T-helper 2 cell treated with Interferon-gamma antibody and Interleukin-4, amounts not matched to agents 5 μg/mL and 100 μg/mL, for 36 hours (primary cell): ENCODE measurements at places on chromosomes 6 and 20.
A peak's percentile ranks its signal among the peaks of the same experiment; 100 is the strongest.

DNA sequence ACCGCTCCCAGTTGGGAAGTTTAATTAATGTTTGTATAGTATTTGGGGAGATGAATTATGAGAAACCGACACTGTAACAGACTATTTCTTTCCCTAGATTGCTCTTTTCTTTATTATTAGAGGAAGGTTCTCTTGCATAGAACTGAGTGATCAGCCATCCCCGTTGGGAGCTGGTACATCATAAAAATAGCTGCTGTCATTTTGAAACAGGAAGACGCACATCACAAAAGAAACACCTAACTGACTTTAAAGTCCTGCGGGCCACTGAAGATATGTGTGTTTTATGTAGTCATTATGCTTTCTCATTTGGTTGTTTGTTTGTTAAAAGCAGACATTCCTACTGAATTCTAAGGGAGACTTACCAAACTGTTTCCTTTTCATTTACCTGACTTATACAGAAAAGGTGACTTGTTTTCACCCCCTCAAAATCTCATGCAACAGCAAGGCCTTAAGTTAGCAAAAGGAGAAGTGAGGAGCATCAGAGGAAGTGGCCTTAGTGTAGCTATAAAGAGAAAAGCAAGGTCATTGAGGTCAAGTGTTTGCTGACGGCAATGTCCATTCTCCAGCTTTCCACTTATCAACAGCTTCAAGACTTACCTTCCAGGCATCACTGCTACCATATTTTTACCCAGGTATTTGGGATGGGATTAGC lies 91.0 kb downstream of the PKHD1 start:
- no peak overlapping the region for H3K4me3 ChIP-seq
- no peak for DNase-seq
- H3K27ac ChIP-seq = no peak overlapping the region
- no peaks in the 10 kb centered on the region for H3K4me1 ChIP-seq
- no peaks in the 10 kb centered on the region for H3K36me3 ChIP-seq
- no peaks in the 10 kb centered on the region for H3K27me3 ChIP-seq

DNA sequence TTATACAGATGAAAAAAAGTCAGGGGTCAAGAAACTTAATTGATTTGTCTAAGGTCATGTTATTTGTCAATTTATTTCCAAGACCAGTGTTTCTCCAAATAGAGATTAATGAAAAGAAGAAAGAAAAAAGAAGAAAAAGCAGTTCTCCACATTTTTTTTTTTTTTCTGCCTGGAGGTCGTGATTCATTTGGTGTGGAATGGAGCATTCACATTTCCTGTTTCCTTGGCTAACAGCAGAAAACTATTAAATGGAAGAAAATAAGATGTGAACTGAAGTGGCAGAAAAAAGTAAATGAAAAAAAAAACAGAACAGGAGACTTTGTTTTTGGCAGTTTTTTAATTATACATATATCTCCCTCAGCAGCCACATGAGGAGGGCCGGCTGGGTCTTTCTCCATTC lies 470.8 kb upstream of the ZNF337 start:
- no peak for DNase-seq
- no peaks in the 10 kb centered on the region for H3K4me1 ChIP-seq
- H3K4me3 ChIP-seq = no peak overlapping the region
- H3K27me3 ChIP-seq = no peaks in the 10 kb centered on the region

GRCh38 chr6:25016014-25016720 lies 80.4 kb upstream of the RIPOR2 start:
- peaks cover 2% of the 10 kb centered on the region for H3K36me3 ChIP-seq
- no peak overlapping the region for H3K27ac ChIP-seq
- H3K27me3 ChIP-seq = no peaks in the 10 kb centered on the region

DNA sequence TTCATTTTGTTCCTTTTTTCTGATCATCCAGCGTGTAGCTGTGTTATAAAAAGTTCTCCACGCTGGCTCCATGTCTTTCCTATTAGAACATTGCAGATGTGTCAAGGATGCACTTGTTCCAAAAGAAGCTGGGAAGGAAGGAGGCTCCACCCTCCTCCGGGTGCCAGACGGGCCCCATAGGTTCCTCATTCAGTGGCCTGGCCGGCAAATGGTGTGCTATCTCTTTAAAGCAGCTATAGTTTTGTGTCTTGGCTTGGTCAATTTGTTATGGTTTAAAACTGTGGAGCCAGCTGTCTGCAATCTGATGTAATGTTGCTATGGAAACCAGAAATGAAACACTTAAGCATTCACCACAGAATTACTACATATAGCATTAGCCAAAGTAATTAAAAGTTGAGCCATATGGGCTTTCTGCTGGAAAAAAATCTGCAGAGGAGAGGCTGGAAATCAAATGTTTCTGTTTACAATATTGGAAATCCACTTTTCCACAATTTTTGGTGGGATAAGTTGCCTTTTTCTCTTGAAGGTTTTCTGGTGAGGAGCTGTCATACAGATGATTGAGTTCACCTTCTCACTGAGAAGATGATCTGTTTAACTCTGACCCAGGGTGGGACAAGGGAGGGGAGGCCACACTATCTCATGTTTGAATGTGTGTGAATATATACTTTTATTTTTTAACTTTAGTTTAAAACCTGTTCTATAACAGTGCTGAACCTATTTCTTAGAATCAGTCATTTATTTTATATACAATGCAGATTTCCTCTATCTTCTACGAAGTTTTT lies 167.4 kb downstream of the SASH1 start:
- peaks cover 29% of the 10 kb centered on the region for H3K27me3 ChIP-seq
- no peaks in the 10 kb centered on the region for H3K36me3 ChIP-seq
- no peak for DNase-seq
- no peaks in the 10 kb centered on the region for H3K4me1 ChIP-seq
- H3K4me3 ChIP-seq = no peak overlapping the region

DNA sequence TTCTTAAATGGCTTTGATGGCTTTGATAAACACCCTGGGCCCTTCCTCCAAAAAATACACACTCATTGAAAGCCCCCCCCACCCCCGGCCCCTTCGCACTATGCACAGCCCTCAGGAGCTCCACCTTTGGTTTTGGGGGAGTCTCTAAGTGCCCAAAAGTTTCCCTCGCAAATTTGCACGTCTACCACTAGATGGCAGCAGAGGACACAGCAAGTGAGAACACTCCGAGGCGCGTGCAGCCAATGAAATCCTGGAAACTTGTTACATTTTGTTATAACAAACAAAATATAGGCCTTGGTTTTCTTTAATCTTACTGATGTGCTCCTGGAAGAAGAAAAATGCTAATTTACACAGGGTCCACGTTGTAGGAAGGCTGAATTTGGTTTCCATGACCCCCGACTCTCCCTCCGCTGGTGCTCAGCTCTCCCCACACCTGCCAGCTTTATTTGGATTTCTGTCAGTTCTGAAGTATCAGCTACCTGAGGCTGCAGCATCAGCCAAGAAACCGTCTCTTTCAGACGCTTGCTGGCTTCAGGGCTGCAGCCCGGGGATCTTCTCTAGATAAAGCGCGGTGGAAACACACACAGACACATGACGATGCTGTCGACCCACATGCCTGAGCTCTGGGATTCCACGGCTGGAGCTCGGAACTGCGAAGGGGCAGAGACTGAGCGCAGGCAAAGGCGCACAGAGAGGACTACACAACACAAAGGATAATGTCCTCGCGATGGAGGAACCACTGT lies 148.3 kb upstream of the RPS6KA2 start:
- H3K4me3 ChIP-seq = no peak overlapping the region
- peak; percentile 40 for DNase-seq
- no peaks in the 10 kb centered on the region for H3K36me3 ChIP-seq
- H3K4me1 ChIP-seq = peaks cover 8% of the 10 kb centered on the region

GRCh38 chr6:2578767-2579166 lies 172.0 kb downstream of the MYLK4 start:
- H3K27ac ChIP-seq = no peak overlapping the region
- H3K27me3 ChIP-seq = peaks cover 46% of the 10 kb centered on the region
- no peak overlapping the region for H3K4me3 ChIP-seq
- DNase-seq = no peak

DNA sequence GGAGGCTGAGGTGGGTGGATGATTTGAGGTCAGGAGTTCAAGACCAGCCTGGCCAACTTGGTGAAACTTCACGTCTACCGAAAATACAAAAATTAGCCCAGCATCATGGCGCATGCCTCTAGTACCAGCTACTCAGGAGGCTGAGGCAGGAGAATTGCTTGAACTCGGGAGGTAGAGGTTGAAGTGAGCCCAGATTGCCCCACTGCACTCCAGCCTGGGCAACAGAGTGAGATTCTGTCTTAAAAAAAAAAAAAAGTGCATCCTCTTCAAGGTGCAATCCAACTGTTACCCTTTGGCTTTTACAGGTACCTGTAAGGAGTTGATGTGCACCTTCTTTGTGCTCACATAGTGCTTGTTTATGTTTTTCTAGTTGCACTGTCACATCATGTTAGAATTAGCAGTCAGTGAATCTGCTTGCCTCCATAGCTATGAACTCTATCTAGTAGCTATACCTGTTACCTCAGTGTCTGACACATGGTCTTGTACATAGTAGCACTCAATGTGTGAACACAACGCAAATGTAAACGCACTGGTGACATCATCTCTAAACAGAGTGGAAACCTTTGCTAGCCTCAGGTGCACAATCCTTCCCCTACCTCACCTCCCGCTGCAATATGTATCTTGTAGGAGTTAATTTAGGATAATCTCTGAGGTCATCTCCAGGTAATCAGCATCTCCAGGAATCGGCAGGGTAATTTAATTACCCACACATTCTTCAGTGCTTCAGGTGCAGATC lies 9.7 kb downstream of the MSH5 start:
- no peak overlapping the region for H3K4me3 ChIP-seq
- H3K36me3 ChIP-seq = peaks cover 28% of the 10 kb centered on the region
- no peak overlapping the region for H3K27ac ChIP-seq
- H3K4me1 ChIP-seq = peaks cover 3% of the 10 kb centered on the region
- no peaks in the 10 kb centered on the region for H3K27me3 ChIP-seq
- no peak for DNase-seq

- H3K4me1 ChIP-seq = no peaks in the 10 kb centered on the region
- no peaks in the 10 kb centered on the region for H3K36me3 ChIP-seq
- no peaks in the 10 kb centered on the region for H3K27me3 ChIP-seq
- no peak overlapping the region for H3K27ac ChIP-seq
- DNase-seq = no peak
Measured at GRCh38 chr20:51757226-51757625, 11.0 kb downstream of the ATP9A start.

DNA sequence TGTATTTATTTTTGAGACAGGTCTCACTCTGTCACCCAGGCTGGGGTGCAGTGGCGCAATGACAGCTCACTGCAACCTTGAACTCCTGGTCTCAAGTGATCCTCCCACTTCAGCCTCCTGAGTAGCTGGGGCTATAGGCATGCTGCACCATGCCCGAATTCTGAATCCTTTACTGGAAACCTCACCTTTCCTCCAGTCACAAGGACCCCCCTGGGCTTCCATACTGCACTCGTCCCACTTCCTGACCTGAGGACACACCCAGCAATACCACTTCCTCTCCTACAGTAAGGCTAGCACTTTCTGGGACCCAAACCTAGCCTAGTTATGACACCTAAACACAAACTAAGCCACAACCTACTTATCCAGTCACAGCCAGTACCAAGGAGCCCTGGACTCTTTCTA lies 68.2 kb downstream of the FAM217A start:
- H3K36me3 ChIP-seq = peaks cover 36% of the 10 kb centered on the region
- no peaks in the 10 kb centered on the region for H3K27me3 ChIP-seq
- DNase-seq = no peak
- H3K27ac ChIP-seq = peak overlapping the region; percentile 80
- H3K4me3 ChIP-seq = peak overlapping the region; percentile 49
- H3K4me1 ChIP-seq = peaks cover 57% of the 10 kb centered on the region

- H3K36me3 ChIP-seq = no peaks in the 10 kb centered on the region
- H3K27me3 ChIP-seq = peaks cover 3% of the 10 kb centered on the region
- no peaks in the 10 kb centered on the region for H3K4me1 ChIP-seq
Measured at GRCh38 chr6:168147205-168147738, 68.3 kb upstream of the FRMD1 start.

DNA sequence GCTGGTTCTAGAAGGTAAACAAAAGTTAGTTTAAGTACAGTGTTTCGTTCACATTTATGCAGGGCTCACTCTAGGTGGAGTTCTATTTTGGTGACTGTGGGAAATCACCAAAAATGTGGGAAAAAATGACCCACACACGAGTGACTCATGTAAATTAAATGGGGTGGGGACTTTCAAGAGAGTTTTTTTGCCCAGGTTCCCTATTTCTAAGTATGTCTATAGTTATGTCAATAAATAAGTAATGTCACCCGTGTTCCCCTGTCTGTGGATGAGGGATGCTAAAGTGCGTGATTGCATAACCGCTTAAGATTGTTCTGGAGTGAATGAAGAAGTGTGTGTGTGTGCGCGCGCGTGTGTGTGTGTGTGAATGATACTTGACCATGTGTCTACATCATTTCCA lies 69.1 kb downstream of the MYB start:
- no peaks in the 10 kb centered on the region for H3K36me3 ChIP-seq
- H3K4me1 ChIP-seq = peaks cover 11% of the 10 kb centered on the region
- DNase-seq = no peak
- no peaks in the 10 kb centered on the region for H3K27me3 ChIP-seq

DNA sequence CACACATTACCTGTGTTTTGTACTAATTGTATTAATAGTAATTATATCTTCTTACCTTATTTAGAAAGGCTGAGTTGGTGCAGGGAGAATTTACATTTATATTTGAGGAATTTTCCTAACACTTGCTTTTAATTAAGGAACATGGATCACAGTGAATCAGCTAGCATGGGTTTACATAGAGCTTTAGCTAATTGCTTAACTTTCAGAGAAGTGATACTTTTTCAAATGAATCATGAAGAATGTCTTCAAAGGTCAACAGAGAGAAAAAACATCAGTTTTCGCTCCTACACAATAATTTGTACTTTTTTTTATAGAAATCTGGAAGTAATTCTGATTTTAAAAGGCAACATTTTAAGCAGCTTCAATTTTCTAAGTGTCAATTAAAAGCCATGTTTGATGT lies 195.0 kb upstream of the HEY2 start:
- DNase-seq = no peak
- no peaks in the 10 kb centered on the region for H3K36me3 ChIP-seq
- no peaks in the 10 kb centered on the region for H3K4me1 ChIP-seq
- no peak overlapping the region for H3K27ac ChIP-seq
- no peaks in the 10 kb centered on the region for H3K27me3 ChIP-seq
- H3K4me3 ChIP-seq = no peak overlapping the region

GRCh38 chr6:112286010-112286409 lies 31.6 kb upstream of the LAMA4 start:
- no peak overlapping the region for H3K27ac ChIP-seq
- peaks cover 12% of the 10 kb centered on the region for H3K4me1 ChIP-seq
- peak; percentile 77 for DNase-seq
- H3K36me3 ChIP-seq = no peaks in the 10 kb centered on the region

GRCh38 chr6:105363100-105363754 lies 39.7 kb downstream of the PREP start:
- H3K4me3 ChIP-seq = no peak overlapping the region
- no peak overlapping the region for H3K27ac ChIP-seq
- DNase-seq = no peak
- H3K4me1 ChIP-seq = peaks cover 6% of the 10 kb centered on the region
- H3K27me3 ChIP-seq = no peaks in the 10 kb centered on the region
- peaks cover 51% of the 10 kb centered on the region for H3K36me3 ChIP-seq

- peaks cover 3% of the 10 kb centered on the region for H3K4me1 ChIP-seq
- no peaks in the 10 kb centered on the region for H3K27me3 ChIP-seq
- no peak for DNase-seq
- H3K4me3 ChIP-seq = no peak overlapping the region
- no peak overlapping the region for H3K27ac ChIP-seq
Measured at GRCh38 chr20:13549451-13549850, 89.3 kb downstream of the TASP1 start.

- peaks cover 5% of the 10 kb centered on the region for H3K36me3 ChIP-seq
- no peak for DNase-seq
- peaks cover 2% of the 10 kb centered on the region for H3K4me1 ChIP-seq
- no peak overlapping the region for H3K27ac ChIP-seq
Measured at GRCh38 chr6:161021998-161022743, 30.6 kb downstream of the MAP3K4 start.
